ENCODE measurements at places on chromosomes 5 and 9. TPM values are rescaled to one million over a fixed set of nuclear protein-coding genes. Genes with fewer than 3 reads are reported as not detected.

The OLFML2A gene
- not detected for polyA plus RNA-seq

The HARS1 gene
- polyA plus RNA-seq, result 63.2 TPM

The TRIP13 gene
- polyA plus RNA-seq, result 1.5 TPM

The IL9 gene
- polyA plus RNA-seq, result not detected

The SLCO6A1 gene
- not detected for polyA plus RNA-seq

DNA sequence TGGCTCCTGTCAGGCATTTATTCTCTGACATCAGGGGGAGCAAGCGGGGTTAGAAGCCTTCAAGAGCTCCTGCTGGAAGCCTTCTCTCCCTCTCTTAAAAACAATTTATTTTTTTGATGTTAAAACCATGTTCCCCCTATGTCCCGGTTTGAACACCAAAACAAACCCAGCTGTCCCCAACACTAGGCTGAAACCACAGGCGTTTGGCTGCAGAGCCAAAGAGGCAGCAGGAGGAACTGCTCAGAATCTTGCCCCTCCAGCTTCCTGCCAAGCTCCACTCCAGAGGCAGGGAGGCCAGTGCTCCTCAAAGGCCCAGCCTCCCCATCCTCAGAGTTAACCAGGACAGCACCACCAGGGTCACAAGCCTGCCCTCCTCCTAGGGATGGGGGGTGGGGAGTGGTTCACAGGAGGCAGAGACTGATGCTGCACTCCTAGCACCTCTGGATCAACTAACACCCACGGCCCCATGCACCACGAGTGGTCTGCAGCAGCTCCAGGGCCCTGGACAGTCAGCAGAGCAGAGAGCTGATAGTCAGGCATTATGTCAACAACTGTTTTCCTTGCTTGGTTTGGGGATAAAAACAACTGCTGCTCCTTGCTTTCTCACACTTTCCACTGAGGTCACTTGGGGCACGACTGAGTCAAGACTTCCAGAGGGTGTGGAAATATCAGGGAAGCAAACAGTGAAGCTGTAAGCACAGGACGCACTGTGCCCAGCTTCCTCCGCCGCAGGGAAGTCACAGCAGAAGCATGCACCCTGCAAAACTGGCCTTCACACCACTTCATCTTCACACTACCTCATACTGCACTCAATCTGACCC lies 96.5 kb upstream of the ADRA1B start:
- no peak for DNase-seq

DNA sequence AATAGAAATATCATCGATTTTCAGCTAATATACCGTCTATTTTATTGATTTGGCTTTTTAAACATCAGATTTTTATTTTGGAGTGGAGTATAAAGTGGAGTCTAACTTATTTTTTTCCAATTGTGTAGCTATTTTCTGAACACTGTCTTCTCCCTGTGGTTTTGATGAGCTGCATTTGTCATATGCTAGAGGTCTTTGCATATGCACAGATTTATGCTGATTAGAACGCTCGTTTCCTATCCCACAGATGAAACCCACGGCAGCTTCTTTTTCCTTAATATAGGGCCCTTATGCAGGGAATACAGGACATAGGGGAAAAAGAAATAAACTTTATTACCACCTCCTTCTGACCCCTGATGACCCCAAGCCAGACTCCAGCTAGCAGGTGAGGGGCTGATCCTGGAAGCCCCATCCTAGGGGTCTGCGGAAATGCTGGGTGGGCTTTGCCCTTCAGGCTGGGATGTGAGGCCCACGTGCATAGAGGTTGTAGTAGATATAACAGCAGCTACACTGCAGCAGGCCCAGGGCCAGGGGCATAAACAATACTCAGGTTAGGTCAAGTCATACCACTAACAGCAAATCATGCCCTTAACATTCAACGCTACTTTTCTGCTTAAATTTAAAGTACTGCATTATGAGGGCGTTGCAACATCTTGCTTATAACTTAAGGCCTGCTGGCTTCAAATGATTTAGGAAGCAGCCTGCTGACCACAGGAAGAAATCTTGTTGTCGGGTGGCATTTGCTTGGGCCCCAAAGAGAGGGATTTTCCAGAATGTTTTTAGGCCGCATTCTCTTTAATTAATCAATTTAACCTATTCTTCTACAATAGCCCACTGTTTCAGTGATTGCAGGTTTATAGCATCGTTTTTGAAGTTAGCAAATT lies 28.5 kb downstream of the MVB12B start:
- no peak for DNase-seq

DNA sequence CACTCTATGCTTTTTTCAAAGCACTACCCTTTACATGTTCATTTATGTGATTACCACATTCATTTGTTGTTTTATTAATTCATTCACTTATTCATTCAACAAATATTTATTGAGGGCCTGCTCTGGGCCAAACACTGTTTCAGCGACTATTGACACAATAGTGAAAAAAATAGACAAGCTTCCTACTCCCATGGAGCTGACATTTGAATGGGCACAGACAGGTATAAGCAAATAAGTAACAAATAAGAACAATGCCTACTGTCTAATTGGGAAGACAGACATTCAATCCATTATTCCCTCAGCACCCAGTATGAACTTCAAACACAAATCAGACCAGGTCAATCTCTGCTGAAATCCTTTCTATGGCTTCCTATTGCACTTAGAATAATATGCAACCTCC lies 156.9 kb upstream of the NR3C1 start:
- DNase-seq, result no peak

- peak; percentile 43 for DNase-seq
These were observed 227.6 kb upstream of the DMRT1 start for GRCh38 chr9:613771-614347.

- DNase-seq, result no peak
These were observed 70.6 kb upstream of the ZNF622 start for GRCh38 chr5:16536246-16536645.

DNA sequence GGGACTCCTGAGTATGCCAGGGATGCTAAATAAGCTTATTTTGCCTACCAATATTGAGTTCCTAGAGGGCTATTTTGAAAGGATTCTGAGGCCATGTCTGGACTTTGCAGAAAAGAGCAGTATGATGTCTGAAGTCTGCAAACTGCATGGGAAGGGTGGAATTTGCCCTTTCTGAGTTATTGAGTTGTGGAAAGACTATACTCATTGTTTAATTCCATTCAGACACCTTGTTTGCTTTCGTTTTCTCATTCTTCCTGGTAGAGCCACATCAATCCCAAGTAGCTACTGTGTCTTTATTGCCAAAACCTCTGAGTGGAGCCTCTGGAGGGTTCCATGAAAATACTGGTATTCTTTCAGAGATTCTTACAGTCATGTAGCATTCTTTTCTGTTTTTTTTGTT lies 50.9 kb upstream of the PPP1R2B start:
- DNase-seq, result no peak

DNA sequence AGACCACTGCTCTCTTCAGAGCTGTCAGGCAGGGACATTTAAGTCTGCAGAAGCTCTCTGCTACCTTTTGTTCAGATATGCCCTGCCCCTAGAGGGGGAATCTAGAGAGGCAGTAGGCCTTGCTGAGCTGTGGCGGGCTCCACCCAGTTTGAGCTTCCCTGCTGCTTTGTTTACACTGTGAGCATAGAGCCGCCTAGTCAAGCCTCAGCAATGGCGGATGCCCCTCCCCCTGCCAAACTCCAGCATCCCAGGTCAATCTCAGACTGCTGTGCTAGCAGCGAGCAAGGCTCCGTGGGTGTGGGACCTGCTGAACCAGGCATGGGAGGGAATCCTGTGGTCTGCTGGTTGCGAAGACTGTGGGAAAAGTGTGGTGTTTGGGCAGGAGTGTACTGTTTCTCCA lies 59.9 kb downstream of the CAVIN4 start:
- DNase-seq, result no peak

DNA sequence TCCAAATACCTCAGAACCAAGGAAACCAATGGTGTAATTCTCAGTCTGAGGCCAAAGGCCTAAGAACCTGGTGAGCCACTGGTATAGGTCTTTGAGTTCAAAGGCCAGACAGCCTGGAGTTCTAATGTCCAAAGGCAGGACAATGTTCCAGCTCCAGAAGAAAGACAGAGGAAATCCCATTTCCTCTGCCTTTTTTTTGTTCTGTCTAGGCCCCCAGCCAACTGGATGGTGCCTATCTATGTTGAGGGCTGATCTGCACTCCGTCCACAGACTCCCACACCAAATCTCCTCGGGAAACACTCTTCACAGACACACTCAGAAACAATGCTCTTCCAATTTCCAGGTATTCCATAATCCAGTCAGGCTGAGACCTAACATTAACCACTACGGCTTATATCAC lies 30.1 kb downstream of the FNIP1 start:
- DNase-seq, result no peak

DNA sequence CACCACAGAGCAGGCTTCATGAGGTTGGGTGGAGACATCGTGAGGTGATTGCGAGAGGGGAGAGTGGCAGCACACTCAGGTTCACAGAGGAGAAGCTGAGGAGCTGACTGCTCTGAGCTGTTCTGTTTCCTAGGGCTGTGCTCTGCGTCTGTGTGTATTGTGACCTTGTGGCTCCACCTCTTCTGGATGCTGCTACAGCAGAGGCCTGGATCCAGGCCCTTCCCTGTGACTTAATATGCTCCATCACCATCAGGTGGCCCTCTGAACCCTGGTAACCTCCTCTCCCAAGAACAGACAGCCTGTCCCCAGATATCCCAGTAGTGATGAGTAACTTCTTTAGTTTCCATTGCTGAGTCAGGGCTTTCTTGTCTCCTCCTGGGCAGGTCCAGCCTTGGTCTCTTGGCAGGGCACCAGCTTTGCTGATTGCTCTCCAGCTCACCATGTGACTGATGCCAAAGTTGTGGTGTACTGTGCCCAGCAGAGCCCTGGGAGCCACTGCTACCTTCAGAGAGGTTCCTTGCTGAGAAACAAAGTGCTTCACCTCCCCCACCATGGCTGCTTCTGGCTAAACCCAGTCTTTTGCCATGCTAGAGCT lies 212.8 kb upstream of the CHD1 start:
- no peak for DNase-seq

DNA sequence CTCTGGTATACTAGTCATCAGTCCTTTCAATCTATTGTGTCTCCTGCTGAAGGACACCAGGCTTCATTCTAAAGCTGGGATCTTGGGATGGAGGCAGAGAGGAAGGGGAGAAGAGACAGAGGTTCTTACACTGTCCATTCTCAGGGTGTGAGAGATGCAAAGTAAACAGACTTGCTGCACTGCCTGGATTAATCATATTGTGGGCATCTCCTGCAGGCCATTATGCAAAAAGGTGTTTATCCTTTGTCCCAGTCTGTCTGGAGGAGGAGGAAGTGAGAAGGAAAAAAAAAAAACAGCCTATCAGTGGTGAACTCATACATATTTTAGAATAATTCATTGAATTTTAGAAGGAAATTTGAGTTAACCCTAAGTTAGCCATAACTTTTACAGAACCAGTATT lies 92.9 kb upstream of the TNPO1 start:
- DNase-seq, result no peak
